ENCODE measurements at places on chromosomes 4 and X.

- DNase-seq = no peak
Observed at GRCh38 chr4:153224474-153224873, 20.2 kb downstream of the TRIM2 start.

DNA sequence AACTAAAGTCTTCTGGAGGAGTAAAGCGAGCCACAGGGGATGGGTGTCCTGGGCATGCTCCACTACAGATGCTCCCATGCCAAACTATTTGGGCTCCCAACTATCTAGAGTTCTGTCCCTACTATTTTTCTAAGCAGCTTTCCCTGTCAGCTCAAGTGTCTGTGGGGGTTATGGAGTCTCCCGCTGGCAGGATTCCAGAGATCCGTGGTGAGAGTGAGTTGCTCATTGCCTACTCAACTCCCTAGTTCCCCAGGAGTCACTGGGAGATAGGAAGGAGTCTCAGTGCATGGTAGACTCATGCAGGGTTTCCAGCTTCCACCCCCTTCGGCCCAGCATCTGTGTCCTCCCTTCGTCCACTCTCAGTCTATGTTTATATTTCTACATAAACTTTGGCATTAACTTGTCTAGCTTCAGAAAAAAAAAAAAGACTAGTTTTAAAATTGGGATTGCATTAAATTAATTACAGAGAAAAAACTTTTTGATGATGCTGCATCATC is 55.1 kb upstream of the INPP4B start:
- no peak for DNase-seq

GRCh38 chrX:47351706-47352105 is 18.7 kb upstream of the ZNF157 start:
- DNase-seq = no peak

DNA sequence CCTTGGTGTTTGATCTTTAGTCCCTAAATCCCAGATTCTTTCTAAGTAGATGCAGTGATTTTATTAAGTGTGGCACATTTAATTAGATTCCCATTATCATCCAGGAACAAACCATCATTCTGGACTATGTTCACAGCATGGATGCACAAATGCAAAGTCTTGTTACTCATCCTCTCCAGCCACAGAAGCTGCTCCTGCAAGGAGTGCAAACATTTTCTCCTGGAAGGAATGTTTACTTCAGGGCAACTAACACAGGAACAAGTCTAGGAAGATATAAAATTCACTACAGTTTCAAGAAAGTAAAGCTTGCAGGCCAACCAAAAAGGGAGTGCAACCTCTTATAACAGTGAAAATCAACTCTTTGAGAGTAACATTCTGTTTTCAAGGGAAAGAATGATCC is 106.0 kb downstream of the IQCM start:
- no peak for DNase-seq

GRCh38 chrX:331825-332495 is 13.4 kb upstream of the GTPBP6 start:
- no peak for DNase-seq

DNA sequence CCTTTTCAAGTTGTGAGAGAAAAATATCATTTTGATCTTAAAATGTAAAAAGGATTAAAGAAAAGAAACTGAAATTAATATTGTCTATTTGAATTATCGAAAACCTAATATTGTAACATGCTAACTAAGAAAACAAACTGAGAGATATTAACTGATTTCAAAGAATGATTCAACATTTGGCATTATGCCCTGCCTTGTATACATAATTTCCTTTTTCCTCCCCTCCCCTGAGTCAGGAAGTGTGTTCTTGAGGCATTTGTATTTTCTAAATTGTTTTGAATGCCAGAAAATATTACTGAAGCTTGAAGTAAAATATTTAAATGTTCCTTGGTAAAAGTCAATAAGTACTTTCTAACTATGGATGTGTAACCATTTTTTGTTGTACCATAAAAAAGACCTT is 49.4 kb downstream of the RPS6KA3 start:
- no peak for DNase-seq

- no peak for DNase-seq
Observed at GRCh38 chrX:65837875-65838549, 170.6 kb downstream of the MSN start.

DNA sequence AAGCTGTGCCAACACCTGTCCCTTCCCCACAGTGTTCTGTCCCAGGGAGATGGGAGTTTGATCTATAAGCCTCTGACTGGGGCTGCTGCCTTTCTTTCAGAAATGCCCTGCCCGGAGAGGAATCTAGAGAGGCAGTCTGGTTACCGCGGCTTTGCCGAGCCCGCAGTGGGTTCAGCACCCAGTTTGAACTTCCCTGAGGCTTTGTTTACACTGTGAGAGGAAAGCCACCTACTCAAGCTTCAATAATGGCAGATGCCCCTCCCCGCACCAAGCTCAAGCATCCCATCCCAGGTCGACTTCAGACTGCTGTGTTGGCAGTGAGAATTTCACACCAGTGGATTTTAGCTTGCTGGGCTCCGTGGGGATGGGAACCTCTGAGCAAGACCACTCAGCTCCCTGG is 33.3 kb upstream of the ARSJ start:
- DNase-seq = no peak

- no peak for DNase-seq
Observed at GRCh38 chr4:101972791-101973190, 182.3 kb downstream of the BANK1 start.

DNA sequence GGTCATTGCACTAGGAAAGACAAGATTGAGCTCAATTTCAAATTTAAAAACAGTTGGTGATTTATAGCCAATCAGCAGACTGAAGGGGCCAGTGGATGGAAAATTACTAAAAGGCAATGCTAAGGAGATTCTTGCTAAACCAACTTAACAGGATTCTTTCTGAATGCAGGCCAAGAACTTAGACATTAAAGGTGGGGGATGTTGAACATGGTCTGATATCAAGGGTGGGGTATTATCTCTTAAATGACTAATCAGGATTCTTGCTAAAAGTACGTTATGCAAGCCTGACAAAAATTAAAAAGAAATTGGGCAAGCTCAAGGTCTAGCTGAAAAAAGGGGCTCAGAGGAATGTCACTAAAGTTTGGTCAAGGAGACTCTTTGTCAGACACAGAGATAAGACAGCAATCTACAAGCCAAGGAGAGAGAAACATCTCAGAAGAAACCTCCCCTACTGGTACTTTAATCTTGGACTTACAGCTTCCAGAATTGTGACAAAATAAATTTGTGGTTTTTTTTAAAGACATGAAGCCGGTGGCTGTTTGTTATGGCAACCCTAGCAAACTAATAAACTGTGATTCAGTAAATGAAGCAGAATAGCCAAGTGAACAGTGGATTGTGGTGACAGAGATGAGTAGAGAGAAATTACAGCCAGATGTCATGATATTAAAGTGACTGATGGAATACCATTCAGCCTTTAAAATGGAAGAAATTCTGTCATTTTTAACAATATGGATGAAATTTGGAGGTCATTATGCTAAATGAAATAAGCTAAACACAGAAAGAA is 120.3 kb upstream of the KLHL4 start:
- no peak for DNase-seq

DNA sequence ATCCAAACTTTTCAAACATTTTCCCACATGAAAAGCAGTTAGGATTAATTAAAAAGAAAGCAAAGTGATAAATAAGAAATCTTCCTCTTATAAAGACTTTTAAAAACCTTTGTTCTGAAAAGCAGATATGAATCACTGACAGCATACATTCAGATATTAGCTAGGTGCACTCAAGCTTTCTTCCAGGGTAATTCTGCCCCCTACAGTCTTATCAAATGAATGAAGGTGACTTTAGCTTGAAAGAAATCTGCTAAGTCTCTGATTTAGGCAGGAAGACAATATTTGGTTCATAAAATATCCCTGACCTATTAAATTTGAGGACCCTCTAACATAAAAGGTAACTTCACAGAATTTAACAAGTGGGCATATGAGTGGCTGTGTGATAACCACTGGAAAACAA is 209.1 kb upstream of the FAM47A start:
- no peak for DNase-seq

- DNase-seq = no peak
Observed at GRCh38 chr4:134740290-134740689, 538.7 kb upstream of the PABPC4L start.

GRCh38 chrX:51148848-51149247 is 183.8 kb upstream of the NUDT10 start:
- no peak for DNase-seq

DNA sequence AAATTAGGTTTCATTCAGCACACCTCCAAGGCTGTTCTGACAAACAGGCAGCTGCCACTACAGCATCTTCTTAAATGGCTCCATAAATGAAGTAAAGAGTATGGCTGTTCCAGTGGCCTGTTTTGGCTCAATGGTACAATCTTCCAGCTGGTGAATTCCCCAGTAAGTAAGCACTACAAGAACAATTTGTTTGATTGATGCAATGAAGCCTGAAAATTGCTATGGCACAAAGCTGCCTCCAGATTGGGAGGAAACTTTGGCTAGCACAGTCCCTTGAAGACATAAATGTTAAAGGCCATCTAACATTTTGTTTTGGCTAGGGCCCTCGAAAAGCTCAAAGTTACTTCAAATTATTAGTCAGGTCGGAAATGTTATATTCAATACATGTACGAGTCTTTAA is 47.5 kb downstream of the FGF13 start:
- no peak for DNase-seq

- DNase-seq = no peak
Observed at GRCh38 chr4:33737726-33738125, 2506.6 kb downstream of the ARAP2 start.

DNA sequence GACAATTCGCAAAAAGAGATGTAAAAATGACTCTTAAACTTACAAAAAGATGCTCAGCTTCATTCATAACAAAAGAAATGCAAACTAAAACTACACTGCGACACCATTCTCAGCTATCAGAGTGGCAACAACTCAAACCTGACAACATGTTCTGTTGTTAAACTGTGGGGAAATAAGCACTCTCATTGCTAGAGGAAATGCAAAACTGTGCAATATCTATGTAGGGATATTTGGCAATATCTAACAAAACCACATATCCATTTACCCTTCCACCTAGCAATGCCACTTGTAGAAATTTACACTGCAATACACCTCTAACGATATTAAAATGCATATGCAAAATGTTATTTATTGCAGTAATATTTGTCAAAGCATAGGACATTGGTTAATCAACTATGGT is 78.3 kb upstream of the EGFL6 start:
- DNase-seq = no peak

DNA sequence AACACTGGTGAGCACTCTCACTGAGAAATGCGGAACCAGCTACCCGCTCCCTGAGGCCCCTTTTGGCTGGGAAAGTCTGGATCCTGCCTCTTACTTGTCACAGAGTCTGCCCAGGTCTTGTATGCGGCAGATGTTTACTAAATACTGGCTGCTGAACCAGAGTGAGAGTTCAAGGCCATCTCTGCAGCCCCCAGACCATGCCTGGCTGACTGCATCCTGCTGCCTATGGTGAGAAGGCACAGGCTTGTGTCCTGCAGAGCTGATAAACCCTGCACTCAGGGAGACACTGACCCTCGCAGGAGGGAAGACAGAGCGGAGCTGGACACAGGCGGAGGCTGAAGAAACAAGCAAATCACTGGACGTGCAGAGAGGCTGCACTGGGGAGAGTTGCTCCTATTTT is 46.5 kb downstream of the JAKMIP1 start:
- DNase-seq = no peak

- no peak for DNase-seq
Observed at GRCh38 chr4:94409962-94410361, 41.8 kb upstream of the PDLIM5 start.

DNA sequence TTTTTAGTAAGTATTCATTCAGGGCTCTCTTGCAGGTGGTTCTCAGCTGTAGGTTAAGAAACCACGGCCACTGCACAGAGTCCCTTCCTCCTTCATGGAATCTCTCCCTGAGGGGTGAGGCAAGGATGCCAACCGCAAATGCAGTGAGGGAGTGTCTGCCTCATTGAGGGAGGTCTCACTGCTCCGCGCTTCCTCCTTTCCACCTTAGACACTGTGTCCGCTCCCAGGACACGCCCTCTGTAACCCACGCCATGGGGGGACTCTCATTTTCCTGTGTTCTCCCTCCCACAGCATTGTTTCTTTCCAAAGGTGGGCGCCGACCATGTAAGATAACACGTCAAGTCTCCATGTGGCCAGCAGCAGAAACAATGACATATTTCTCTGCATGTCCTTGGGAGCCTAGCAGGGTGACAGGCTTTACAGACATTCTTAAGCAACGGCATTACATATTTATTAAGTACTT is 63.2 kb downstream of the SEPSECS start:
- DNase-seq = no peak

DNA sequence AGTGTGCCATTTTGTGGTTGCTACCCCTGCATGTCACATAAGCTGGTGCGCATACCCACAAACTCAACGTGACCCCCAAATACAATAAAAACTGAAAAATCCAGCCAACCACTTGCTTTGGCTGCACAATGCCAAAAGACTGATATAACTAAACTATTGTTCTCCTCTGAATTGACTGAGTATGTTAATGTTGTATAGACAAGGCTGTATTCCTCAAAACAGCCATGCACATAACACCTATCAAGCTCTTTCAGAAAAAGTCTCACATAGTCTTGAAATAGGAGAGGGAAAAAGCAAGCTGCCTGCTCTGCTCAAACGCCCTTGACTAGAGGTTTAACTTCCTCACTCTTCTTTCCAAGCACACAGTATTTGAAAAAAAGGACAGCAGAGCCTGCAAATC is 126.4 kb upstream of the NOCT start:
- DNase-seq = no peak

- no peak for DNase-seq
Observed at GRCh38 chrX:139448996-139449395, 81.5 kb upstream of the F9 start.

GRCh38 chrX:470686-471085 is 84.0 kb upstream of the PPP2R3B start:
- no peak for DNase-seq

DNA sequence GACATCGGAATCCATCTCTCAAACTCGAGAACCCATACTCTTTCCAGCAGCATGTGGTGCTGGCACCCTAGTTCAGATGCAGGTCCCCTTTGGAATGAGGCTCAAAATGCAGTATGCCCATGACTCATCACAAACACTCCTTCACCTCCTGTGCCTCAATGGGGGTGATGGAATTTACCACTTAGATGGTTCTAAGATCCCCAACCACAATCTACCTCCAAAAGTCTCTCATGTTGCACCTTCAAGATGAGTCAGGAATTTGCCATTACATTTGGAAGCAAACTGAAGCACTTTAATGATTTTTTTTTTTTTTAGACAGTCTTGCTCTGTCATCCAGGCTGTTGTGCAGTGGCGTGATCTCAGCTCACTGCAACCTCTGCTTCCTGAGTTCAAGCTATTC is 8.5 kb upstream of the MID1 start:
- no peak for DNase-seq

DNA sequence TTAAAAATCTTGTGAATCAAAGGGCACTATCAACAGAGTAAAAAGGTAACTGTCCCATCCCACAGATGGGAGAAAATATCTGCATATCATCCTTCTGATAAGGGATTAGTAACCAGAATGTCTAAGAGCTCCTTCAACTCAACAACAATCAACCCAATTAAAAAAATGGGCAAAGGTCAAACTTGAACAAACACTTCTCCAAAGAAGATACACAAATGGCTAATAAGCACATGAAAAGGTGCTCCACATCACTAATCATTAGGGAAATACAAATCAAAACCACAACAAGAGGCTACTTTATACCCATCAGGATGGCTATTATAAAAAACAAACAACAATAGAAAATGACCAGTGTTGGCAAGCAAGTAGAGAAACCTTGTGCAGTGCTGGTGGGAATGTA is 43.3 kb downstream of the TMEM165 start:
- DNase-seq = no peak

All from BJ (cell line).